ENCODE measurements at places on chromosomes 2 and 18.
A peak's percentile ranks its signal among the peaks of the same experiment; 100 is the strongest.

DNA sequence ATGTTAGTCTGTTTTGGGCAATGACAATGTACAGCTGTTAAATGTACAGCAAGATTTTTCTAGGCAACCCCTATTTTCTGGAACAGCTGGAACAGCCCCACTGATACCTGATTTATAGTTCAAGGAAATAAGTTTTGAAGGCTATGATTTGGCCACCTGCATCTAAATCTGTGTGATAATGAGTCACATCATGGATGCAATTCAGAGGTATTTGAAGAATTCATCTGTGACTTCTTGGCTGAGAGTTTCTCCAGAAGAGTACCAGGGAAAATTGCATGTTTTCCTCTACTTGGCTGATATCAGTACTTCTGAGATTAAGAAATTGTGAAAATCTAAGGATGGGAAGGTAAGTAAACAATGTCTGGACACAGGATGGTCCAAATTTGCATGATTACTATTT lies 40.7 kb upstream of the NT5C1B start:
- DNase-seq = no peak

DNA sequence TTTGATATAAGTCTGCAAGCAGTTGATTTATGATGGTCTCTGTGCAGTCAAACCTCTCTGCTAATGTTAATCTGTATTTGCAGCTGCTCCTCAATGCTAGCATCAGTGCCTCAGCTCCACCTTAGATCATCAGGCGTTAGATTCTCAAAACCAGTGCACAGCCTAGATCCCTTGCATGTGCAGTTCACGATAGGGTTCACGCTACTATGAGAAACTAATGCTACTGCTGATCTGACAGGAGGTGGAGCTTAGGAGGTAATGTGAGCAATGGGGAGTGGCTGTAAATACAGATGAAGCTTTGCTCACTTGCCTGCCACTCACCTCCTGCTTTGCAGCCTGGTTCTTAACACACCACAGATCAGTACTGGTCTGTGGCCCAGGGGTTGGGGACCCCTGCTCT lies 18.4 kb downstream of the RBKS start:
- no peak for DNase-seq

GRCh38 chr2:14322306-14322705 lies 310.2 kb upstream of the LRATD1 start:
- DNase-seq = no peak

GRCh38 chr2:56133931-56134629 lies 49.7 kb upstream of the CCDC85A start:
- no peak for DNase-seq

DNA sequence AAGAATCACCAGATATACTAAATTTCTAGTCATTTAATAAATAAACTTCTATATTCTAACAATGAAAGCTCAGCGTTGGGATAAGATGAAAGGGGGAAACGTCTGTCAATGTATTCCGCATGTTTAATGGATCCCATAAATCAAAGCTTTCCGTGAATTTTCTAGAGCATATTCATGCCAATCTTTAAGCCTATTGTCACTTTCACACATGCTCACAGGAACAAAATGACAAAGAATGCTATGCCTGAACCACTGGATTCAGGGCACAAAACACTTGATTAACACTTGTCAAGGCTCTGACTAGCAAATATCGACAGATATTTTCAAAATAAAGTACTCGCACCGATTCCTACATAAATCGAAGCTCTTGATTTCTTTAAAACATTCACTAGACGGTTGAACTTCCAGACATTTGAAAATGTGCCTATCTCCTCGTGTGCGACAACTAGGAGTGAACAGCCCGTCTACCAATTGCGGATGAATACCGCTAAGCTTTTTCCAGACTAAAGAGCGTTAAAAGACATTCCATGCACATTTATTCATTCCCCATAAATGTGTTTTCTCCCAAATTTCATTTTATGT lies 1.8 kb downstream of the TLK1 start:
- DNase-seq = no peak

DNA sequence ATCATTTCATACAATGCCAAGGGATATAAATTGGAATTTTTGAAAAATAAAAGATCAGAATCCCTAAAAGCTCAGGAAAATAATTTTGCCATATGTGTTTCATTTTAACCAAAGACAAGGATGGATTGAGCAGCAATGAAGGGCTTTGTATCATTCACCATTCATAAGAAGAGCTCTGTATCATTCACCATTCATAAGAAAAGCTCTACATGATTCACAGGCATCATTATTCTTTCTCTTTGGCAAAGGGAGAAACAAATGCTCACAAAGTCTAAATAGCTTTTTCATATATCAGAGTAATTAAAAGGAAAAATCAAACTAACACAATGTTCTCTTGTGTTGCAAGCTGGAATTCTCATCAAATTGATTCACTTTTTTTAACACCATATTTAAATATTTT lies 169.1 kb upstream of the MC4R start:
- DNase-seq = no peak

DNA sequence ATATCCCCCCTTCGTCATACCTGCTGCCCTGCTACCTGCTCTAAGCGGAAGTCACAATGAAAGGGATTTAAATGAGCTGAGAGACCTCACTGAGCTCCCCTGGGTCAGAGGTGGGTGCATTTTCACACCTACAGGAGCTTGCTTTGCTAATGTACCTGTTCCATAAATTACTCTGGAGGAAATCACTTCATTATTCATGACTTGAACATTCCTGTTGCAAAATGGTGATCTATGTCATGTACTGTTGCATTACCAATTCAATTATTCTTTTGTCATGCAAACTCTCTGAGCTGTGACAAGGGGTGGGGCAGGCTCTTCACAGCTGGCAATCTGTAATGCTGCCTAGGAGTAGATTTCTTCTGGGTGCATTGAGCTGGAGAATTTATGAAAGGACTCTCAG lies 761.3 kb downstream of the TSN start:
- no peak for DNase-seq

- no peak for DNase-seq
These were observed 282.3 kb upstream of the MEX3C start for GRCh38 chr18:51479736-51480135.

- DNase-seq = no peak
These were observed 186.8 kb downstream of the BCL2 start for GRCh38 chr18:63132819-63133200.

GRCh38 chr2:122478117-122478516 lies 722.7 kb downstream of the TSN start:
- DNase-seq = no peak

GRCh38 chr2:137020452-137021196 lies 255.3 kb downstream of the THSD7B start:
- no peak for DNase-seq

GRCh38 chr2:135839713-135840112 lies 2.7 kb upstream of the LCT start:
- no peak for DNase-seq

DNA sequence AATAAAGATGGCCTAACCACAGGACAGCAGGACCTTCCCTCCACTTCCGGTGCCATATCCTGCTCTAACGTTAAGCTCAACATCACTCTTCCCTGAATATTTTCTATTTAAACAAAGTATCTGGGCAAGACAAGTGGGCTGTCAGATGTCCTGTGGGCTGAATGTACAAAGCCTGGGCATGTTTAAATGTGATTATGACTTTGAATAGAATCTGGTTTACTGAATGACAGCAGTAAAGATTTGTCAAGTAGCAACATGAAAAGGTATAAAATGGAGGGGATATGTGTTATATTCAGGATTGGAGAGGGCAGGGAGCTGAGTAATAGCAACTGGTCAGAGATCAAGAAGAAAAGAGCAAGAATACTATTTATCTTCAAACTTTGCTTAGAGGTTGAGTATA lies 540.9 kb downstream of the NRXN1 start:
- DNase-seq = no peak

- DNase-seq = no peak
These were observed 100.8 kb downstream of the OSBPL6 start for GRCh38 chr2:178295115-178295514.

DNA sequence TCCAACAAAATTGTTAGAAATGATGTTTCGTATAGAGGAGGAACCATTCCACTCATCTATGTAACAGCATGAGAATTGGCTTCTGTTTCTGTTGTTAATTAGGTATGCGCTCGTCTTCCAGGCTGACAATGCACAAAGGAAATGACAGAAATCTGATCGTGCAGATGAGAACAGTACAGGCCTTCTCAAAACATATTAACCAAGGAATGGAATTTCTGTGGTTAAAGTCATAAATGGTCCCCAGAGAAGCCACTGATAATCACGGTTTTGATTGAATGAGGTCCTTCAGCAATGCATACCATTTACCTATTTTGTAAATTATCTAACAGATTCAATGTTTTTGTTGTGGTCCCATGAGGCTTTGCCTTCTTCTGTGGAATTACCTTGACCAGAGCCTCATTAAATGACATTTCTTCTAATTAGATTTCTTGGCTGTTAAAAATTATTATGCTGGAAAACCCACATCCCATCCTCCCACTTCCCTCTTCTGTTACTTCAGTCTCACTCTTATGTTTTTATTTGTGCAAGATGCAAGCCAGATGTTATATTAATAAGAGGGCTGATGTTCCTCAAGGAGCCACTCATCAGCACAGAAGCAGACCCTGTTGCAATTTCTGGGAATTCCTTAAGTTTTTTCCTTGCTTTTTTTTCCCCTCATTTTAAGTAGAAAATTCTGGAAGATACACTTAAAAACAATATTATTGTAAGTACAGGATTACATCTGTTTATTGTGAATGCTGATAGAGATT lies 395.8 kb downstream of the PID1 start:
- no peak for DNase-seq

- DNase-seq = no peak
These were observed 41.3 kb downstream of the BCL2L11 start for GRCh38 chr2:111161971-111162370.

GRCh38 chr2:155665704-155666103 lies 666.8 kb downstream of the NR4A2 start:
- DNase-seq = no peak

DNA sequence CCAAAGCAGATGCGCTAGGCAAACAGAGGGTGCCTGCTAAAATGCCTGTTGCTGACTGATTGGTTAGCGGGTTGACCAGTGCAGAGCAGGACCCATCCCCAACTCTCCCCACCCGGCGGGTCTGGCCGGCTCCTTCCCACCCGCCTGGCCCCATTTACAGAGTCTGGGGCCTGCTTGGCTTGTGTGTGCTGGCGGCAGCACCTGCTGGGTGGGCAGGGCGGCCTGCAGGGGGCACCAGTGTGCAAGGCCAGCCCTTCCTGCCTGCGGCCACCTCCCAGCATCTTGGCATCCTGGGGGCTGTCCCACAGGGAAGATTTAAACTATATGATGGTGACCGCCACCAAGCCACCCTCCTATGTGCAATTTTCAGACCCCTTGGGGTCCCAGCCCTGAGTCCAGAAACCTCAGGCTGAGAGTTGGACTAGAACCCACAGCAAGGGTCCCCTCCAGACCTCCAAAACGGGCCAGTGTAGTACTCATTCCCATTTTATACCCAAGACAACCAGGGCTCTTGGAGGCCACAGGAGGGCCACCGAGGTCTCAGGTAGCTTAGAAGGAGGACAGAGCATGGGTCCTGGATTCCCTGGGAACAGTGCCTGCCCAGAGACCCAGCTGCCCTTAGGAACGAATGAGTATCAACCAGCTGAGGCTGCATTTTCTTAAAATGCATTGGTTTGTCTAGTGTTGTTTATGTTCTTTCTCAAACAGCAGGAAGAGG lies 173.6 kb downstream of the SMAD7 start:
- DNase-seq = peak; percentile 62

DNA sequence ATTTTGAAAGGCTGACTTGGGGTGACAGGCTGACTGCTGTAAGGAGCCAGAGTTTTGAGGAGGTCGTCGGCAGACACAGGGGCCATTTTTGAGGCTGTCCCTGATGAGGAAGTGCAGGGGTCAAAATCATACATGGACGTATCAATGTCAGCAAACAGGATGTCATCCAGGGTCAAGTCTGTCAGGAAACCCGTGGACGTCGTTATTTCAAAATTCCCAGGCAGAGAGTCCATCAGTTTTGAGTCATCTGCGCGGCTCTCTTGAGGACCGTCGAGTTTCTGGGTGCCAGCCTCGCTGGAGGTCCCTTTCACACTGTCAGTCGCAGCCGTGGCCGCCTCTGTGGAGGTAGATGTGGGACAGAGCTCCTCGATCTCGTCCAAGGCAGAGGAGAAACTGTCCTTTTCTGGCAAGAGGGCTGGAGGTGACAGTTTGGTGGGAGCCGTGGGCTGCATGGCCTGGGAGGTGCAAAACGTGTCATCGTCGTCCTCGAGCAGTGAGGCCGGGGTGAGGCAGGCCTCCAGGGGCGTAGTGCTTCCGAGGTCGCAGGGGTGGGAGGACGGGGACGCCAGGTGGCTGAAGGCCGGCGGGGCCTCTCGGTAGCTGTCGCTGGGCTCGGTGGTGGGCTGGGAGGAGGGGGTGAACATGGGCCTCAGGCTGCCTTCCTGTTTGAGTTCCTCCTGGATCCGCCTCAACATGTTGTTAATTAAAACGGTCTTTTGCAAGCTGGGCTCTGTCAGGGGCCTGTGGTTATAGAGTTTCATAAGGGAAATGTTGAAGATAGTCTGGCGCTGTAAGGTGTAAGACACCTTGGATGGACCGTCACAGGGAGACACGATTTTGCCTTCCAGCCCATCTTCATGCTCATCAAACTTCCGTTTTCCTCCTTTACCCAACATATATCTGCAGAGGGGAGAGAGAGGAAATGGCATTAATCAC lies 17.5 kb downstream of the SERTAD2 start:
- DNase-seq = peak; percentile 30

- DNase-seq = peak; percentile 17
These were observed at the start of gene FN1 for GRCh38 chr2:215435870-215436704. Gene FN1, minus strand, starts transcription at chr2:215436068. Its CDS starts 266 bp downstream, at chr2:215435802.

DNA sequence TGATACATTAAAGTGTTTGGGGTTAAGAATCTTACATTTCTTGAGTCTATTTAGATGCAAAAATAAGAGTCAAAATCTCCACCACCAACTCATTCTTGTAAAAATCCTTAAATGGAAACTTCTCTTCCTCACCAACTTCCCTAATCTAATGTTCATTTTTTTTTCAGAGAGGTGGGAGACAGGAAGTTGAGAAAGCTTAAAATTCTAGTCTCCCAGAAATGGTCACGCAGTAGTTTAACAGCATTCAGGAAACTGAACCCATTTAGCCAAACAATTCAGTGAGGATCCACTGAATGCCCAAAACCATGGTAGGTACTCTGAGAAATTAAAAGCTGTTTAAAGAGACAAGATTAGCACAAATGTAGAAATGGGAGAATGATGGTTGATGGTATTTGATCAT lies 69.0 kb downstream of the TXNL1 start:
- no peak for DNase-seq

DNA sequence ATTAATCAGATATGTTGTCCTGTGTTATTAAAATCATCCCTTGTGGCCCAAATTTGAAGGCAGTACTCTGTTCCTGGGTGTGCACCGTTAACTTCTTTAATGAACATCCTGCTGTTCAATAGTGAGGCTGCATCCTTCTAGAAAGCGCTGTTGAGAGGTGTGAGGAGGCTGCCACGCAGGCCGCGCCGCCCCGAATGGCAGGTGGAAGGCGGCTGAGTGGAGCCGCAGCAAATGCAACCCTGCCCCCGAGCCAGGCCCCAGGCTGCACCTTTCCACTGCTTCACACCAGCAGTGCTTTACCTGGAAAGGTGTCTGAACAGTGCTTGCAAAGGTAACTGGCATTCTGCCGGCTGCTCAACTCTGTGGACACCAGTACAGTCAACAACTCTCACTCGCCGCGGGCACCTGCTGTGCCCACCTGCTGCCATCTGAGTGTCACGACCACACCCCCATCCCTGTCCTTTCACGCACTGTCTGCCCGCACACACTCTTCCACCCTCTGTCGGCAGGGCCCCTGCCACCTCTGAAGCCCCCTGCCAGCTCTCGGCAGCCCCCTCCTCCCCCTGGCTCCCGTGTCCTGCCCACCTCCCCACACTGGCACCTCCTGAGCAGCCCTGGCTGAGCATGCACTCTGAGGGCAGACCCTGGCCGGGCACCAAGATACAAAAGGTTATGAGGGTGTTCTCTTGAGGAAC lies 70.9 kb downstream of the ODC1 start:
- DNase-seq = no peak

- no peak for DNase-seq
These were observed 721.8 kb downstream of the ERBB4 start for GRCh38 chr2:211816754-211817153.
